ENCODE measurements at places on chromosomes 6 and 20. TPM values are rescaled to one million over a fixed set of nuclear protein-coding genes. Genes with fewer than 3 reads are reported as not detected.

Gene GABRR1
- polyA plus RNA-seq = 0.76 TPM

Gene BNIP5
- 0.06 TPM for polyA plus RNA-seq

Gene SUMO4
- 0.43 TPM for polyA plus RNA-seq

Gene TCF15
- 6.4 TPM for polyA plus RNA-seq

Gene AGER
- polyA plus RNA-seq = 11.6 TPM

Gene EPPIN
- polyA plus RNA-seq = not detected

GRCh38 chr6:155543166-155543847 lies 87.7 kb upstream of the NOX3 start:
- DNase-seq = no peak

DNA sequence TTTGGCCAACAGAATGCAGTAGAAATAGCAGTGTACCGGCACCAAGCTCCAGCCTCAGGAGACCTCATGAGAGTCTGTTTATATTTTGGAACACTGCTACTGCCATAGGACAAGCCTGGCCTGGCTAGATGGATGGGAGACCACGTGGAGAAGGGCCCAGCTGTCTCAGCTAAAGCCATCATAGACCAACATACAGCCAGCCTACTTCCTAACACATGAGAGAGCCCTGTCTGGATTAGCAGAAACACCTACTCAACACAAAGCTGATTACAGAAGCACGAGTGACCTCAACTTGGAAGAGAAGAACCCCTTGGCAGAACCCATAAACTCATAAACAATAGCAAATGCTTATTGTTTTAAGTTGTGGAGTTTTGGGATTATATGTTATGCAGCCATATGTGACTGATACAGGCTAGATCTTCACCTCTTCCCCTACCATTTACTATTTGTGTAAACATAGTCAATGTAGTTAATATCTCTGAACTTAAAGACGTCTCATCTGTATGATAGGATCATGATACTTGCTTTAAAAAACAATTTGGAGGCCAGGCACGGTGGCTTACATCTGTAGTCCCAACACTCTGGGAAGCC lies 199.4 kb upstream of the ZNF217 start:
- peak; percentile 46 for DNase-seq

GRCh38 chr6:106385530-106385929 lies 25.0 kb downstream of the CRYBG1 start:
- DNase-seq = no peak

DNA sequence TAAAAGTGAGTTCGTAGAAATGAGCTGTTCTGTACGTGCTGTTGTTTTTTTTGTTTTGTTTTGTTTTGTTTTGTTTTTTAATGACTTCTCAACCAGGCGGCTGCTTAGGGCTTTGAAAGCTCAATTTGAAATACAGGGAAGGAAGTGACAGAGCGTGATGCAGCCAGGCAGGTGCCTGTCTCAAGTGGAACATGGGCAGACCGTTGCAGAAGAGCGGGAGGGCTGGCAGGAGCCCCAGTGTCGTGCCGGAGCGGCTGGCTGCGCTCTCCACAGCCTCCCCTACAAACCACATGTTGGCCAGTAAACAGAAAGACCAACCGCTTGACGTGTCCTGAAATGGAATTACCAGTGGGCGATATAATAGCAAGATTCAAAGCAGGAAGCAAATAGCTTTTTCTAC lies 164.9 kb upstream of the RREB1 start:
- peak; percentile 89 for DNase-seq

- DNase-seq = no peak
Measured at GRCh38 chr6:35239581-35239980, 20.0 kb upstream of the ZNF76 start.

DNA sequence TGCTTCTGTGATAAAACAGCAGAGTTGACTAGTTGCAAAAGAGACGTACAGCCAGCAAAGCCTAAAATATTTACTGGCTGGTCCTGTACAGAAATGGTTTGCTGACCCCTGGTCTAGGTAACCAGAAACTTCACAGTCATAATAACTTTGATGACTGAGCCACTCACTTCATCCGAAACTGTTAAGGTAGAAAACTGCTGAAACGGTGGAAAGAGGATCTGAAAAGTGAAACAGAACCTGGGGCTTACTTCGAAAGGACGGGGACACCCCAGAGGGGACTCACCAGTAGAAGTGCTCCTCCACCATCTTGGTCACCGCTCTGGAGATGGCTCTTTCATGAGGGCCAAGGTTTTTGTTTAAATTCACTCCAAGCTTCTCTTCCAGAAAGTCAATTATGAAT lies 16.4 kb downstream of the FAXC start:
- DNase-seq = no peak

GRCh38 chr6:43125555-43125954 lies 45.5 kb upstream of the SRF start:
- DNase-seq = no peak

DNA sequence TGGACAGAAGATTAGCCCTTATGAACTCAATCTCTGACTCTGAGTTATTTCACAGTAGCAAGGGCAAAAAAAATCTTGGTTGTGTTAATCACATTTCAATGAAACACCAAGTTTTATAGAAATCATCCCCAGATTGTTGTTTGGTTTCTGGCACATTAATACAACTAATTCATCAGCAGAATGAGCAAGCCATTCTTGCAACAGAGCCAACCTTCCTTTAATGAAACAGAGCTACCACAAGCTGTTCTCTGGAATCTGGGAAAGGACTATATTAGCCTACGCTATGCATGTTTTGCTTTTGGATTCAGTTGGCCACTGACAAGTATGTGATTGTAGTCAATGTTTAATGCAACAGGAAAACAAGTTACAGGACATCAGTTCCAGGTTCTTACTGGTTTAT lies 13.8 kb upstream of the POPDC3 start:
- DNase-seq = no peak

GRCh38 chr6:151027936-151028838 lies 162.7 kb downstream of the MTHFD1L start:
- DNase-seq = no peak

DNA sequence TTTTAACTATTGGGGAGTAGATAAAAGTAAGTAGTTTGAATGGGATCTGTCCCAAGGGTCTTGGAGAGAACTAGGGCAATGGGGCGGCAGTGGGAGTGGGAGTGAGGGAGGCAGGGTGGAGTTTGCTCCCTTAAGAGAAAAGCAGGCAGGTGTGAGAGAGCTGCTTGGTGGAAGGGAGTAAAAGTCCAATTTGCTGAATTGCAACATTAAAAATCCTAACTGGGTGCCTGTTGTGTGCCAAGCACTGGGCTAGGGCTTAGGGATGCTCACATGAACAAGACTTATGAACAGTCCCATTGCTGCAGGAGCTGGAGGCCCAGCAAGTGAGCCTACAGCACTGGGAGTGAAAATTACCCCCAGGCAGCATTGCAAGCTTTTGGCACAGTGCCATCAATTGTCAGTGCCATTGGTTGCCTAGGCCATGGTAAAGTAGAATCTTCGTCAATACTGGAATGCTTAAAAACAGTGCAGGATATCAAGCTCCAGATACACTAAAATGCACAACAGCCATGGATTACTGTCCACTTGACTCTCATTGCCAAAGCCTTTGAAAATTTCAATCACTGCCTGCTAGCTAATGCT lies 277.7 kb upstream of the JARID2 start:
- no peak for DNase-seq

DNA sequence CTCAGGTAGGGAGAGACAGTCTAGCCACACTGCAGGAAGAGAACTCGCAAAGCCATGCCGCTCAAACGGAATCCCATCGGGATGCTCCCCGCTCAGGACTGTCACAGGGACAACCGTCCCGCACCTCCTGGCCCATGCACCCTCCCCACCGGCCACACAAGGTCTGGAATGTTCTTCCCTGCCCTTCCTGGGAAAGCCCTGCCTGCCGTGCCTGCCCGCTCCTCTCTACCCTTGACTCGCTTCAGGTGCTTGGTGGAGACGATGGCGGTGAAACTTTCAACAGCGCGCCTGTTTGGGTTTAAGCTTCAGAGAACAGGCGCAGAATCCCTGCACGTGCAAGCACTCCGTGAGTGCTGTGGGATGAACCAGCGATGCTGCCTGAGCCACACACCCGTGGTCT lies 20.6 kb downstream of the TAF4 start:
- no peak for DNase-seq
